ENCODE measurements at places on chromosomes 5 and 9. TPM values are rescaled to one million over a fixed set of nuclear protein-coding genes. Genes with fewer than 3 reads are reported as not detected.

- no peak for DNase-seq
These were observed 17.1 kb upstream of the C9 start for GRCh38 chr5:39381376-39381775.

DNA sequence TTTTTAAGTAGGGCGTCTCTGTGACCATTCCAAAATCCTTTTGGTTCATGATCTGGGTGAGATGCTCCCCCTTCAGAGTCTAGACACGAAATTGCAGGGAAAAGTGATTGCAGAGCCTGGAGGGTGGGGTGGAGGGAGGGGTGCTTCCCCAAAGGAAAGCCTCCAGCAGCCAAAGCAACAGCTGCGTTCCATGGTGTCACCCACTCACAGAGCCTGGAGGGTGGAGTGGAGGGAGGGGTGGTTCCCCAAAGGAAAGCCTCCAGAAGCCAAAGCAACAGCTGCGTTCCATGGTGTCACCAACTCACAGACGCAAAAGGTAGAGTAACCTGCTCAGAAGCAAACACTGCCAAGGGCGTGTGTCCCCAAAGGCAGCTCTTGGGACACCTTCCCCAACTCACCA lies 22.6 kb downstream of the SLC6A18 start:
- no peak for DNase-seq

- peak; percentile 92 for DNase-seq
These were observed 105.9 kb downstream of the DPYSL3 start for GRCh38 chr5:147403651-147404640.

GRCh38 chr9:17862629-17863028 lies 283.8 kb downstream of the SH3GL2 start:
- no peak for DNase-seq

DNA sequence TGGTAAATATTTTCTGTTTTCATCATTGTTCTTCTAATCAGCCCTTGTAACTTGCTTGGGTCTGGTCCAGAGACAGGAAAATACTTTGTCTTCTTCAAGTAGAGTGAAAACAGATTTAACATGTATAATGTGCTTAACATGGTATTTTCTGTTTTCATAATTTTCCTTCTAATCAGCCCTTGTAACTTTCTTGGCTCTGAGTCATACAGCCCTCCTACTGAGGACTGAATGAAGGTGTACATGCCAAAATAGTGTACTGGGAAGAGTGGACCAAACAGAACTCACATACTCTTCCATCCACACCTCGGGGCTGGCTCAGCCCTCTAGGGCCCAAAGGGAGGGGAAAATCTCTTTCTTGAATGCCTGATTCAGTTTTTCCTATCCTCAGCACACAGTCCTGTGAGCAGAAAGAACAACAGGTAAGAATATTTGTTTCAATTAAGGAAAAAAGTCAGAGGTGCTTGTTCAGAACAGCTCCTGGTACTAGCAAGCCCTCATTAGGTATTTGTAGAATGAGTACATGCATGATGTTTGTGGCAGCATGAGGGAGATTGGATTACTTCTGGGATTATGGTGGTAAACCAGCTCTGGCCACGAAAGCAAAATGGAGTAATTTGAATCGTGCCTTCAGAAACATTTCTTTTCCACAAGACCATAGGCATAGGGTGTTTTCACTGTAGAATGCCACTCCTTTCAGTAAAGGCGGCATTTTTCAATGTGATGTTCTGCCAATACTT lies 24.2 kb upstream of the MACIR start:
- no peak for DNase-seq

DNA sequence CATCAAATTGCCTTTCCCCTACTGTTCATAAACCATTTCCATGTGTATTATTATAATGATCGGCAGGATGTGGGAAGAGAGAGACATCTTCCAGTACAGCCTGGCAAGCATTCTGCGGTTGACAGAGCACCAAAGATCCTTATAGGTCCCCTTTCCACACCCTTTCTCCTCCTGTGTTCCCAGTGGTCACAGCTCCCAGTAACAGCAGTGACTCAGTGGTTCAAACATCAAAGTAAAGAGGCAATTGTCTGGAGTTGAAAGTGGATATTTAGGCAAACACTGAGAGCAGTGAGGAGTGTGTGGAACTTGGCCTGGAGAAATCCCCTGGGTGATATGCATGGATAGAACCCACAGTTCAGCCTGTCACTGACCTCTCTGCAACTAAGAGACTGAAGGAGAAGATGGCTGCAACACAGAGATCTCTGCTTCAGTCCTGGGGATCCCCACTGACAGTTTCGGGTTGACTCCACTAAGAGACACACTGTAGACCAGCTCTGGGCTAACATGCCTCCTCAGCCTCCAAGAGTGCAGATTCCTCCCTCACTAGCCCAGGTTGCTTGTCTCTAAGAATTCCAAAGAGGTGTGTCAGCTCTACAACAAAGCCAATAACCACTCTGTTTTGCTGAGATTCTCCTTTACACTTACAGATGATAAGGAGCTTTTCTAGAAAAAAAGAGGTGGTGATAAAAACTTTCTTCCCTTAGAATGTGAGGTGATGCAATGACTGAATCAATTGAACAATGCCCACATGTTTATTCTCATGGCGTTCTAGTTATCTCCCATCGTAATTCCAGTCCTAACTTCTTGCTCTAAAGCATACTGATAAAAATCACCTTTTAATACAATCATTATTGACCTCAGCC lies 94.4 kb upstream of the IL6ST start:
- no peak for DNase-seq

DNA sequence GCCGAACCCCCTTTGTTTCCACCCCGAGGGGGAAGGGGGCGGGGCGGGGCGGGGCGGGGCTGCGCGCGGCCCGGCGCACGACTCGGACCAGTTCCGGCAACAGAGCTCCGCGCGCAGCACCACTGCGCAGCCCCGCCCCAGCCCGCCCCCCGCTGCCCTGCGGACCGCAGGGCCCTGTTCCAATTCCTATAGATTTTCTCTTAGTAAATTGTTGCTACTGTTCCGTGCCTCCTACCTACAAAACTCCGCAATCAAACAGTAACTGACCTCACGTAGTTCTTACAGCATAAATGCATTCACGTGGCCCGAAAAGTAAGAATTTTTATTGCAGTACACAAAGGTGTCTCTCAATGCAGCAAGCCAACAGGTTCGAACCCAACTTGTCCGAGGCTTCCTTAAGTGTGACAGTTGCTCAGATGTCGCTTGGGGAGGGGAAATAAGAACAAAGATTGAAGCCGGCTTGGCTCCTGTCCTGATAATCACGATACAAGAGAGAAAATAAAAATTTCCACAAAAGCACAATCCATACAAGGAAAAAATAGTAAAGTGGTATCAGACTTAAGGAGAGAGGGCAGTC lies 1.2 kb upstream of the RNF38 start:
- no peak for DNase-seq

The LECT2 gene
- not detected for total RNA-seq

Measured in pulmonary artery endothelial cell (primary cell).